ENCODE measurements at places on chromosomes 7 and 10.
A peak's percentile ranks its signal among the peaks of the same experiment; 100 is the strongest.

DNA sequence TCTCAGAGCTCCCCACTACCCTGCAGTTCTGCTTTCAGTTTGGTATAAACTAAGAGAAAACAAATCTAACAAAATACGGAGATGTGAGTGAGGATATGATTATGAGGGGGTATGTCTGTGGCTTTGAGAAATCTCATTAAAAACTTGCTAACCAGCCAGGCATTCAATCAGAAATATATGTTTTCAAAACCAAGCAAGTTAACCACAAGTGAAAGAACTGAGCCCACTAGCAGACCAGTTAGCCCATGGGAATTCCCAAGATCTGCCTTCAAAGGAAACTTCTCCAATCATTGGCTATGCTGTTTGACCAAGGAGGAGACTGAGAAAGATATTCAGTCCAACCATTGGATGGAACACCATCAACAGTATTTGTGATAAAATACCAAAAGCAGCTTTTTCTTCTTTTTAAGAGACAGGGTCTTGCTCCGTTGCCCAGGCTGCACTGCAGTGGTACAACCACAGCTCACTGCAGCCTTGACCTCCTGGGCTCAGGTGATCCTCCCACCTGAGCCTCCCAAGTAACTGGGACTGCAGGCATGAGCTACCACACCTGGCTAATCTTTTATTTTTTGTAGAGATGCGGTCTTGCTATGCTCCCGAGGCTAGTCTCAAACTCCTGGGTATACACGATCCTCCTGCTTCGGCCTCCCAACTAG, 41.2 kb downstream of the FGFR2 start:
- no peak for DNase-seq

GRCh38 chr7:53611043-53611442, 575.6 kb downstream of the POM121L12 start:
- DNase-seq, result no peak

DNA sequence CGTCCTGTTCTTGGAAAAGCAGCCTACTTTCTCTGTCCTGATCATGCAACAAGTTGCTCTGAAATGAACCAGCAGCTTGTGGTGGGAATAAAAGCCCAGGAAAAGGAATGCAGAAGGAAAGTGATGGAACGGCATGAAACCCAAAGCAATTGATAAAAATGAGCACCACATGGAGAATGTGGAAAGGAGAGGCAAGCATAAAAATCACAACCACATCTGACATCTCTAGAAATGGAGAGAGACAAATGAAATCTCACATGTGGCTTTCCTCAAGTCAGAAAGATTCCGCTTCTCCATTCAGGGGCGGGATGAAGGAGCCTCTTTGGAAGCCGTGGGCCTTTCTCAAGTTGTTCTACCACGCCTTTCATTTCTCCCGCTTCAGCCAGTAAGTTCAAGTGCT, 631.7 kb upstream of the GALNT17 start:
- no peak for DNase-seq

- DNase-seq, result peak; percentile 91
These were observed 104.7 kb upstream of the EEPD1 start for GRCh38 chr7:36048141-36048901.

DNA sequence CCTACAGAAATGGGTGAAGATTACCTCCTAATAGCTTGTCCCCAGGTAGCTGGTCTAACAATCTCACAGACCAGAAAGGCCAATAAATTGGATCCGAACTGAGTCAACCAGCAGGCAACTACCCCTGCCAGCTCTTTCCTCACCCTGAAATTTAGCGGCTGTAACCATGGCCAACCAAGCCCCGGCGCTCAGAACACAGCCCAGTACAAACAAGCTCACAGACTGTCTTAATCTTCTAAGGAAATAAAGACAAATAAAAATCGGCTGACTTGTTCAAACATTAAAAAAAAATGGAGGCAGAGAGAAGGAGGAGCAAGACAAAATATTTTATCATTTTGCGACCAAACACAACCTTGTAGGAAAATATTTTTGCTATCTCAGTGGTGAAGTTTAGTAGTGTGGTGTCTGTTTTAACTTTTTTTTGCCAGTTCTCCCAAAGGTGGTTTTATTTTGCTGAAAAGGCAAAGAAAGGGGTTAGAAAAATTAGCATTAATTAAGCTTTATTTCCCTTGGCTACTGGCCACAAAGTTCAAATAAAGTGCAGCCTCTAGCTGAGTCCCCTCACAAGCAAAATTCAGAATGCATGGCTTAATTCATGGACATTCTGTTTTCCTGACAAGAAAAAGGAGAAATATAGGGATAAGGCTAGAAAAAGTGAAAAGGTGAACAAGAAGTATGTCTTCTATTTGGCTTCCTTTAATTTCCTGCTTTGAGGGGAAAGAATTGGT, 313.0 kb upstream of the NPVF start:
- no peak for DNase-seq

DNA sequence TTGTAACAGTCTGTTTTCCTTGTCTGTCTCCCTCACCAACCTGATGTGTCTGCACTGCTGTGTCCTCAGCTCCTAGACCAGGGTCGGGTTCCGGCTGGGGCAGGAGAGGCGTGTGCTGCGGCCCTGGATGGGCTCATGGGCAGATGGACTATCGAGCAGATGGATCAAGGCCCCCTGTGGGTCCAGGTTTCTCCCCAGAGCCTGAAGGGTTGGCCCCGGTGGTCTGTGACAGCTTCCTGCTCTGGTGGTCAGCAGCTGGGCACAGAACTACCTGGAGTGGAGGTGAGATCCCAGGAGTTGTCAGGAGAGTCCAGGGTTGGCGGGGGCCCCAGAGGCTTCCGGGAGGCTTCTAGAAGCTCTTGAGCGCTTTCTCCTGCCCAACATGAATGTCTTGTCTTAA, 75.1 kb downstream of the GRK5 start:
- DNase-seq, result no peak

DNA sequence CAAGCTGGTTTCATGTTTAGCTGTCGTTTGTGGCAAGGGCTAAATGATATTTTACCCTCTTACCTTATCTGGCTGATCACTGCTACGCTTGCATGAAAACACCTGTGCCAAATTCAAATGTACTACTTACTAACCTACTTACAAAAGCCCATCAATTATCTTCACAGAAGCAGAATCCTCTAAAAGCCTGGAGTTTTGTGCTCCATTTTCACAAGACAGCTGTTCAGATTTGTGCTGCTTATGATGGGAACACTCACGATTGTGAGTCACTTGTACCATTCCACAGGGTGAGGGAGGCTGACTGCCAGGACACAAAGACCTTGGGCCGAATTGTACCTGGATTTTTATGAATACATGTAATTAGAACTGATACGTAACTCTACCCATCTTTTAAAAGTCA, 245.0 kb upstream of the NPY start:
- no peak for DNase-seq

DNA sequence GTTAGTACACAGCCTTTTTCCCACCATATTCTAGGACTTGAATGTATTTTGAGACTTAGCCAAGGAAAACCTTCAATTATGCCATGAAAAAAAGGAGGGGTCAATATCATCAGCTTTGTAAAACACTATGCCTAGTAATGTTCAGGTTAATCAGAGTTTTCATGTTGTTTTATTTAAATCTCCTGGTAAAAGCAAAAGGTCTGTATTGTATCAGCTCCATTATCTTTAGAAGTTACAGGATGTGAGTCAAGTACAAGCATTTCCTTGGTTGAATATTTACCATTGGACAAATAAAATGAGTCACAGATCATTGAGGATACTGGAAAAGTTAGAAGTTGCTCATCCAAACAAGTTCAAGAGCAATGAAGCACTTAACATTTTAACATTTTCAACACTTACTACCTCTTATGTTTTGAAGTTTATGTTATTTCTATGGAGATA, 89.9 kb upstream of the CAPZA2 start:
- peak; percentile 72 for DNase-seq

- peak; percentile 78 for DNase-seq
These were observed 157.5 kb downstream of the SLIT1 start for GRCh38 chr10:97028126-97028831.

- no peak for DNase-seq
These were observed 26.0 kb downstream of the CYP26A1 start for GRCh38 chr10:93099670-93100069.

- DNase-seq, result no peak
These were observed 89.2 kb upstream of the CTTNBP2 start for GRCh38 chr7:117962366-117962994.
